ENCODE measurements at places on chromosomes 1 and 21.

- no peak for DNase-seq
These were observed 8.0 kb downstream of the PDXK start for GRCh38 chr21:43726686-43727518.

DNA sequence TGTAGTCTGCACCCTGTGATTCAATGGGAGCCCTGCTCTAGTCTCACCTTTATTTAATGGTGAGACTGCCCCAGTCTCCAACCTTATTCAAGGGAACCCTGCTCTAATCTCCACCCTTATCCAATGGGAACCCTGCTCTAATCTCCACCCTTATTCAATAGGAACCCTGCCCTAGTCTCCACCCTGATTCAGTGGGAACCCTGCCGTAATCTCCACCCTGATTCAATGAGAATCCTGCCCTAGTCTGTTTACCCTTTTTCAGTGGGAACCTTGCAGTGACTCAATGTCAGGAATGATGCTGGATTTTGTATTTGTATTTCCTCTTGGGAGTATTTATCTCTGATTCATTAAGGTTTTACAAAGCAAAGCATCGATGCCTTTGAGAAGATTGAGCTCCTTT, 39.5 kb downstream of the TRPM2 start:
- DNase-seq = no peak

- DNase-seq = no peak
These were observed 4.1 kb downstream of the S100A2 start for GRCh38 chr1:153561466-153561985.

DNA sequence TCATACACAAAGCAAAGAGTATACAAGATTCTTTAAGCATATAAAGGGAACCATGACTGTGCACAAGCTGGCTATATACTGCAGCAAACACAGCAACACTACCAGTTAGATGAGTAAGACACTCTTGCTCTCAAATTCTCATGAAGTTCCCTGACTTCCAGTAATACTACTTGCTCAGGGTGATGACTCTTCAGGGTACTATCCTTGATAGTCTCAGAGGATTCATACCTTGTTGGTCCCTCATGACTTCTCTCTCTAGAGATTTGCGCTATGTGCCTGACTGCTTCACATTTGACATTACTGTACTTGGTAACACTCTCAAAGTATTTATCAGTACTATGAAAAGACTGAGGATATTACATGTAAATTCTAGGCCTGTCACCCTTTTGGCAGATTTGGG, 159.8 kb upstream of the ZRANB2 start:
- no peak for DNase-seq
